ENCODE measurements at places on chromosomes 3 and 15. TPM values are rescaled to one million over a fixed set of nuclear protein-coding genes. Genes with fewer than 3 reads are reported as not detected.

KIF15 gene
- 41.9 TPM for total RNA-seq

DNA sequence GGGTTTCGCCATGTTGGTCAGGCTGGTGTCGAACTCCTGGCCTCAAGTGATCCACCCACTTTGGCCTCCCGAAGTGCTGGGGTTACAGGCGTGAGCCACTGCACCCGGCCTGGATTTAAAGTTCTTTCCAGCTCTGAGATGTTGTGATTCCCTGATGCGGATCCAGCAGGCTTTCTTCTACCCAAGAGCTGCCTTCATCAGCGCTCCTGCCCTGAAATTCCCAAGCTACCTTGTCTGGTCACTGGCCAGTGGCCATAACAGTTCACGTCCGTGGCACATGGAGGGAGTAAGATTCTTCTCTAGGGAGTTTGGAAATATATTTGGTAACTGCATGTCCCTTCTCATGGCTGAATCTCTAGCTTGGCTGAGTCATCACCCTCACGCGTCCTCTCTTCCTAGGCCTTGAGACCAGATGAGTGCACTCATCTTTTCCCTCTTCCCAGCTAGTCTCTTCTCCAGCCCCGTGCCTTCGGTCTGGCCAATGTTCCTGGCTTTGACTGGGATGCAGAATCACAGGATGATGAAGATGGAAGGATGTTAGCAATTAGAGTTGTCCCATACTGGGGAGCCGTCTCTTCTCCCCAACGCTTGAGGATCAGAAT lies 29.8 kb upstream of the APOD start:
- H3K4me3 ChIP-seq: no peak overlapping the region
- no peaks in the 10 kb centered on the region for H3K27me3 ChIP-seq
- no peak overlapping the region for H3K27ac ChIP-seq
- H3K36me3 ChIP-seq: no peaks in the 10 kb centered on the region

- no peaks in the 10 kb centered on the region for H3K27me3 ChIP-seq
- H3K4me3 ChIP-seq: no peak overlapping the region
- peak overlapping the region; percentile 40 for H3K27ac ChIP-seq
- H3K36me3 ChIP-seq: no peaks in the 10 kb centered on the region
- peaks cover 34% of the 10 kb centered on the region for H3K4me1 ChIP-seq
Observed at GRCh38 chr15:81752546-81752942, 293.3 kb downstream of the MEX3B start.

GRCh38 chr15:70767667-70768066 lies 4.3 kb upstream of the UACA start:
- DNase-seq: no peak
- H3K27ac ChIP-seq: no peak overlapping the region
- peaks cover 14% of the 10 kb centered on the region for H3K4me1 ChIP-seq
- no peaks in the 10 kb centered on the region for H3K27me3 ChIP-seq

- peak within 1 kb of the TSS; percentile 82 for H3K4me3 ChIP-seq
- peak within 1 kb of the TSS; percentile 52 for H3K27ac ChIP-seq
- peaks cover 6% of the 10 kb centered on the region for H3K36me3 ChIP-seq
- peaks cover 7% of the 10 kb centered on the region for H3K4me1 ChIP-seq
Observed at GRCh38 chr3:97971679-97972567, at the start of gene RIOX2. RIOX2 (minus strand) TSS chr3:97972431; CDS start chr3:97967593, 4,838 bp downstream.
